Amniotic stem cell (primary cell): ENCODE measurements at places on chromosomes 1 and 21.

- DNase-seq, result no peak
These were observed 20.2 kb downstream of the LMOD1 start for GRCh38 chr1:201925981-201926645.

DNA sequence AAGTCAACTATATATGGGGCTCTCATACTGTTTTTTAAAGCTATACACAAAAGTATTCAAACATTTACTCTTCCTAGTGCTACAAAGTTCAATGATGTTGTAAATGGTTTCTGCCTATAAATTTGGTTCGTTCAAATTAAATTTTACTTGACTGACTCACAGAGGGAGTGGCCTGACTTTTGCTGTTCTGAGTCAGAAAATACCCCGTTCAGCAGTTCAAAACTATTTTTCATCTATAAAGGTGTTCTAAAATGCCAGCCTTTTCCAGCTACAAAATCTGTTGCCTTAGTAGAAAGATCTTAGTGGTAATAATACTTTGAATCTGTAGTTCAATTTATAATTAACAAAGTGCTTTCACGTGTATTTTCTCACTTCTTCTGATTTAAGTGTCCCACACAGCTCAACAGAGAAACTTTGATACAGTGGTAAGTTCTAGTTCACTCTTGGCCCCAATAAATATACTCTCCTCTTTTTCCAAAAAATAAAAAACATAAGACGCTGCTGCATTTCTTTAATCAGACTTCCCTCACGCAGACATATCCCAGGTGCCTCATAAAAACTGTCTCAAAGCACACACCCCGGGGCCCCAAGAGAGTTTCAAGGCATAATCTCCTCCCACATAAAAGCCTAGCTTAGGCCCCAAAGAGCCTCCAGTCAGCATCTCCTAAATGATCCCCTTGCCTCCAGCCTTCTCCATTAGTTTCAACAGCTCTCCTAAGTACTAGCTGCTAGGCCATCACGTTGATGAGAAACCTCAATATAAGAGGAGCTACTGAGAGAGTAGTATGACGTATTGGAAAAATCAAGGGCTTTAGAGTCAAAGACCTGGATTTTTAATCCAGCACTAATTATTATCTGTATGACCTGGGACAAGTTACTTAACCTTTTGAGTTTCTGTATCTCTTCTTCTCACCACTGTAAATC lies 3.2 kb downstream of the PTP4A2 start:
- DNase-seq, result no peak

DNA sequence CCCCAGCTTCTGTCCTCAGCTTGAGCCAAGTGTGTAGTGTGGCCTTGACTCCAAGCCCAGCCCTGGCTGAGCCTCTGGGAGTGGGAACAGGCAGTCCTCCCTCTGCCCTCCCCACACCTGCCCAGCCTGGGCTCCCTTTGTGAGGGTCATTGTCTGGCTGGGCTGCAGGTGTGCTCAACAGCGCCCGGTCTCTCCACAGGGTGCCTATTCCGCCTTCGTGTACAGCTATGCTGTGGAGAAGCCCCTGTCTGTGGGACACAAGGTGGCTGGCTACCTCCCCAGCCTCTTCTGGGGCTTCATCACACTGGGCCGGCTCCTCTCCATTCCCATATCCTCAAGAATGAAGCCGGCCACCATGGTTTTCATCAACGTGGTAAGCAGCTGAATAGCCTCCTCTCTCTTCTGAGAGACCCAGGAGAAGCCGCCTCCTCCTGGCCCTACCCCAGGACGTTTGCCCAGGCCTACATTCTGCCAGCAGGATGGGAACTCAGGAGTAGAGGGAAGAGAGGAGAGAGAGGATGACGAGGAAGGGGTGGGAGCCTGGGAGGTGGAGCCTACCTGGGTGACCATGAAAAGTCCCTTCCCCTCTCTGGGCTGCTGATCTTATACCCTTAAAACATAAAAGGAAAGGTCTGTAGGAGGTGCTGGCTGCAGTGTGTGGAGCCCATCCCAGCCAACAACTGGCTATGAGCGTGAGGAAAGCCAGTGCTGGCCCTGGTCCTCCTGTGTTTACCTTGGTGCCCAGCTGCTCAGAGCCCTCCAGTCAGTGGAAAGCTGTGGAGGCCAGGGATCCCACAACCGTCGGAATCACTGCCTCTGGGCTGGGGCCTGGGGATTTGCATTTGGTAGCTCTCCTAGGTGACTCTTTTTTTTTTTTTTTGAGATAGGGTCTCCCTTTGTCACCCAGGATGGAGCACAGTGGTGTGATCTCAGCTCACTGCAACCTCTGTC lies 45.7 kb downstream of the ELK4 start:
- DNase-seq, result no peak

DNA sequence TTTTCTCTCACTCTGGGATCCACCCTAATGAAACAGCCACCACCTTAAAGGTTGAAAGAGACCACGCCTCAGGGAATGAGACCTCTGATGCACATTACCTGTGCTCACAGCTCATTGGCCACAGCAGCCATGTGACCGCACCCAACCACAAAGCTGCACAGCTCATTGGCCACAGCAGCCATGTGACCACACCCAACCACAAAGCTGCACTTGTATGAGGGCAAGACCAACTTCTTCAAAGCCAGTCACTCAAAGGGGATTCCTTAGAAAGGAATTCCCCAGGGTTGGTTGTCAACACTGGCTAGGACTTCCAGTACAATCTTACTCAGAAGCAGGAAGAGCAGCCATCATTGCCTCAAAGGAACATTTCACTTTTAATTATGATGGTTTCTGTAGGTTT lies 43.6 kb upstream of the PDE9A start:
- DNase-seq, result no peak

DNA sequence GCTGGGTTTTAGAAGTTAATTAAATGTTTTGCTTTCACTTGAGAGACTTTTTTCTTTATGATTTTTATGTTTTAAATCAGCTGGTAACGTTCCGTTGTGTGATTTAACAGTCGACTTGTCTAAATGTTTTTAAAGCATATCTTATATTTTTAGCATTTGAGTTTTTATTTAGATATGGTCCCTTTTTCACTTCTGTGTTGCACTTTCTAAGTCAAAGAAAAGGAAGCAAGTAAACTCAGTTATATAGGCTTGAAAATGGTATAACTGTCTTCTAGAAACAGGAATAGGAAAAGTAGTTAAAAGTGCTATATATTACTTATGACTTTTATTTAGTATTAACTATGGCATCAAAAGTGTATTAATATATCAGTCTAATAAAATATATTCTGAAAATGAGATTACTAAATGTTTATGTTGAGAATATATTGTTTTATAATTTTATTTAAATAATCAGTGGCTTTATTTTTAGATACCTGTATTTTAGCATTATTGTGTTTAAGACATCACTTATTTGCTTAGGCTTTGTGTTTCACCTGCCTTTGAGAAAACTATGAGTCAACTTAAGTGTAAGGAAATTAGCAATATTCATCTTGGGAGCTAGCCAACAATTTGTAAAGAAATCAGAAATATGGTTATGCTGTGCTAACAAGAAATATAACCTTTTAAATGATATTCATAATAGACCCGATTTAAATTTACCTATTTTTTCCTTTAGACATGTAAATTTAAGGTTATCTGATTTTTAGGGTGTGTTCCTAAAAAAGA lies 60.5 kb downstream of the RABGAP1L start:
- no peak for DNase-seq

DNA sequence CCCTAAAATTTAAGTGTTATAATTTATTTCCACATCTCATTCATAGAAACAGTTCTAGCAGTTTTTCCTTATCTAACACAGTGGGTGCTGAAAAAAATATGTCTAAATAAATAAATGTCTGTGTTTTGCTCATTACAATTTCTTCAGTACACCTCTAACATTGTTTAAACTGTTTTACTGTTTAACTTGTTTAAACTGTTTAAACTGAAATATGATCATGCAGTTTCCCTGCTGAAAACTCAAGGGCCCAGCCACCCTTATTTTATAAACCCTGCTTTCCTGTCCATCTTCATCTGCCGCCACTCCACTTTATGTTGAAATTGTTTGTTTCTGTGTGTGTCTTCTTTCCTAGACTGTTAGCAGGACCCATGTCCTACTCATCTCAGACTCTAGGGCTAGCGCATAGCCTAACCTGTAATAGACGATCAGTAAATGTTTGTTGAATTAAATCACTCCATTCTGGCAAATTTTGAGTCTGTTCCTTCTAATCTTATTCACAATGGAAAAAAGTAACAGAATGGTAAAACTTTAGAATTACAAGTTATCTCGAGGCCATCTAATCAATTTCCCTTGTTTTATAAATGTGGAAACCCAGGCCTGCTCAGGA lies 9.4 kb upstream of the PIK3C2B start:
- DNase-seq, result no peak

DNA sequence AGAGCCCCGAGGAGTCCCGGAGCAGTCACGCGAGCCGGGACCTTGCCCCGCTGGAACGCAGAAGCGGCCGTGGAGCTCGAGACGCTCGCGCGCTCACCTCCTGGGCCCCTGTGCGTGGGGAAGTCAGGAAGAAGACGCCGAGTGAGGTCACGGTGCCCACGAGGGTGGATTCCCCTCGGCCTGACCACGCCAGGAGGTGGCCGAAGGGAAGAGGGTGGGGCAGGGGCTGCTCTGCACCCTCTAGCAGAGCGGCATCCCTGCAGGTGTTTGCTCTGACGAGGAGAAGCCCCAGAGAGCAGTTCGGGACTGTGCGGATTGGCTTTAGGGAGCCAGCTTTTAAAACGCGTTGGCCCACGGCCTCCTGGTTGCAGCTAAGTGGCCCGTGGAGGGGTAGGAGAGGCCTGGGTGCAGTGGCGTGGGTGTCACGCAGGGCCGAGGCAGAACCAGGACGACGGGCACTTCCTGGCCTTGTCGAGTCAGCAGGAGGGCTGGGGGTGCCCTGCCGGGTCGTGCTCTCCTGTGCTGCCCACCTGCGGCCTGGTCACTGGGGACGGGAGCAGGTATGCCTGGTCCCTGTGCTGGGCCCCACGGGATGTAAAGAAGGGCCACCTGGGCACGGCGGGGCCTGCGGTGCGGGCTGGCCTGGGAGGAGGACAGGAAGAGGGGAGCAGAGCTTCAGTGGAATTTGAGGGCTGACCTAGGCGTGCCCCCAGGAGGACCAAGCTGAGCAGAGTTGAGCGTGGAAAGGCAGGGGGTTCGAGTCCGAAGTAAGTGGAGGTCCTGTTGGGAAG lies 1.0 kb downstream of the PDXK start:
- no peak for DNase-seq

DNA sequence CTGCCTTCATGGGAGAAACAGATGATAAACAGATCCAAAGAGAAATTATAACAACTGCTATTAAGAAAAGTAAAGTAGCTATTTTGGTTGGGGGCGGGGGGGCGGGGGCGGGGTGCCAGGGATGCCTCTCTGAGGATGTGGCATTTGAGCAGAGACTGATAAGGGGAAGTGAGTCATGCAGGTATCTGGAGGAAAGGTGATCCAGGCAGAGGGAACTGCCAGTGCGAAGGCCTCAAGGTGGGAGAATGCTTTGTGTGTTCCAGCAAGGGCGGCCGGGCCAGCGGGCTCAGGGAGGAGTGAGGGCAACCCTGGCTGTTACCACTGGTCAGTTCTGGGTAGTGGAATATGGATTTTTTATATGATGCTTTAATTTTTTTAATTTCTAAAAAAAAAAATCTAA lies 7.0 kb upstream of the TNFRSF1B start:
- no peak for DNase-seq

DNA sequence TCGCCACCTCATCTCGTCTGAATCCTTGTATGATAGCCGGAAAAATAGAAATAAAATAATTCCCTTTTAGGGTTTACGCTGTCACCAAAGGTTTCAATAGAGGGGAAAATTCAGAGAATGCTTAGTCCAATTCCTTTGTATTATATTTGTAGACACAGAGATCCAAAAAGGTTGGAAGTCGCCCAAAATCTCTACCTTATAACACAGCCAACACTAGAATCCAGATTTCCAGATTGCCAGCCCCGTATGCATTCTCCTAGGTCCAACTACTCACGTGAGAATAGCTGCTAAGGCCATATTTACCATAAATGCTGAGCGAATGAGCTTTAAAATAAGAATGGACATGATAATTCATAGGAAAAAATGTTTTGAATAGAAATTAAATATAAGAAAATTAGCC lies 124.5 kb downstream of the KCNK1 start:
- no peak for DNase-seq

DNA sequence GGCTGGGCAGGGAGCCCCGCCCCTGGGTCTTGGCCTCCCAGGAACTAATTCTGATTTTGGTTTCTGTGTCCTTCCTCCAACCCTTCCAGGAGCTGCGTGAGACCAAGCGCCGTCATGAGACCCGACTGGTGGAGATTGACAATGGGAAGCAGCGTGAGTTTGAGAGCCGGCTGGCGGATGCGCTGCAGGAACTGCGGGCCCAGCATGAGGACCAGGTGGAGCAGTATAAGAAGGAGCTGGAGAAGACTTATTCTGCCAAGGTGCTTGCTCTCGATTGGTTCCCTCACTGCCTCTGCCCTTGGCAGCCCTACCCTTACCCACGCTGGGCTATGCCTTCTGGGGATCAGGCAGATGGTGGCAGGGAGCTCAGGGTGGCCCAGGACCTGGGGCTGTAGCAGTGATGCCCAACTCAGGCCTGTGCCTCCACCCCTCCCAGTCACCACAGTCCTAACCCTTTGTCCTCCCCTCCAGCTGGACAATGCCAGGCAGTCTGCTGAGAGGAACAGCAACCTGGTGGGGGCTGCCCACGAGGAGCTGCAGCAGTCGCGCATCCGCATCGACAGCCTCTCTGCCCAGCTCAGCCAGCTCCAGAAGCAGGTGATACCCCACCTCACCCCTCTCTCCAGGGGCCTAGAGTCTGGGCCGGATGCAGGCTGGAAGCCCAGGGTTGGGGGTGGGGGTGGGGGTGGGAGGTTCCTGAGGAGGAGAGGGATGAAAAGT lies 18.5 kb upstream of the SEMA4A start:
- DNase-seq, result no peak

DNA sequence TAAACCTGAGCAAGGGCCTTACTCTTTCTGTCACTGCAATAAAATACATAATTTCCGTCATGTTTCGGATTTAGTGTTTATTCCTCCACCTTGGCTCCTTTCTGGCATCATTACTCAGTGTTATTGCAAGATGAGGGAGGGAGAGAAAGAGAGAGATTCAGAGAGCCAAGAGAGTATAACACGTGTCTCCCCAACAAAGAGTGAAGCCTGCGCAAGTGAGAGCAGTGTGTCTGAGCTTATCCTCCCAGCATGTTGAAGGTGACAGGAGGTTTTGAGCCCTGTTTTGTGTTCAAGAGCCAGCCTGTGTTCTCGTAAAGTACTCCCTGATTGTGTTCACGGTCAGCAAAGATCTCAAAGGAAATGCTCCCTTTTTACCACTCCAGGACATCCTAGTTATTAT lies 6.3 kb downstream of the RUNX1 start:
- no peak for DNase-seq

DNA sequence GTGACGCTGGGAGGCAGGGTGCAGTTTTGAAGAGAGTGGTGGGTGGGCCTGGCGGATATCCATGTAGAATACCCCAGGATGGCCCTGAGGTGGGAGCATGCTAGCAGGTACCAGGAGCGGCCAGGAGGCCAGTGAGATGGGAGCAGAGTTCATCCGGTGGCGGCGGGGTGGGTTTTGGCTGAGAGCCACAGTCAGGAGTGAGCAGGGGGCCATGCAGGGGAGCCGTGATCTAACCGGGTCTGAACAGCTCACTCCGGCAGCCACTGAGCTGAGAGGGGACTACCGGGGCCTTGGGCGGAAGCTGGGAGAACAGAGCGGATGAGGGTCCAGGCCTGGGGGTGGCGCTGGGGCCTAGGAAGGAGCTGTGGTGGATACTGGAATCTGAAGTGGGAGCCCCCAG lies 47.6 kb upstream of the LRP8 start:
- DNase-seq, result no peak

GRCh38 chr1:4977701-4978100 lies 323.3 kb downstream of the AJAP1 start:
- DNase-seq, result no peak

- DNase-seq, result no peak
These were observed 848 bp downstream of the CTTNBP2NL start for GRCh38 chr1:112396653-112397471.
